ENCODE measurements at places on chromosomes 1 and 21.
A peak's percentile ranks its signal among the peaks of the same experiment; 100 is the strongest.

GRCh38 chr1:61670016-61670415 lies 54.9 kb downstream of the TM2D1 start:
- DNase-seq = no peak

DNA sequence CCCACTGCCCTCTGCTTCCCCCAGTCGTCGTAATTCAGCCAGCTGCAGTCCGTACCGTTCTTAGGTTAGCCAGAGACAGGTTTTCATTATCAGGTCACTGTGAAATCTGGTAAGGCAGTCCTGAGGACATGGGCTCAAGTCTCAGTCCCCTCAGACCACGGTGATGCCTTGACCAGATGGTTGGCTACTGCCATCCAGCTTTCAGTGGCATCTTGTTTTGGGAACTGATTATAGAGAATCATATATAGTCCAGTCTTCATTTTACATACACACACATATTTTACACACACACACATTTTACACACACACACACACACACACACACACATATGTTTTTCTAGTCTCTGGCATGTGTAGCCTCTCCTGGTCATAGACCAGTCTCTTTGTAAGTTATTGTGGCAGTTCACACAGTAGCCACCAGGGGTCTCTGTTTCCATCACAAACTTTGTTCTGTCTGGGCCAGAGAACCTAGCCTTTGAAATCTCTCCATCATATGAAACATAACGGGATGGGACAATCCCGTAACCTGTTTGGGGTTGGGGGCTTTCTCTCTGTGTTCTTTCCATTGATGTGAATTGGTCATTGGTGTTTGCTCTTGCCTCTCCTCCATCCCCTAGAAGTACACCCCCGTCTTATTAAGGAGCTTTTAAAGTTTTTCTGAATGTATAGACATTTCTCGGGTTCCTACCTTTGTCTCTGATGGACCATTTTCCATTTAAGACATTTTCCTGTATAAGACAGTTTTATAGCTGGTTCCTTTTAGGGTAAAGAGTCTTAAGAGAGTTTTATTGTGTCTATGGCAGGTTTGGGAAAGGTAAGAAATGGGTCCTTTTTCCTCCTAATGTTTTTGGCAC lies 8.4 kb upstream of the IKBKE start:
- peak; percentile 82 for DNase-seq

- peak; percentile 75 for DNase-seq
Measured at GRCh38 chr21:44849616-44850130, 23.8 kb downstream of the PTTG1IP start.

DNA sequence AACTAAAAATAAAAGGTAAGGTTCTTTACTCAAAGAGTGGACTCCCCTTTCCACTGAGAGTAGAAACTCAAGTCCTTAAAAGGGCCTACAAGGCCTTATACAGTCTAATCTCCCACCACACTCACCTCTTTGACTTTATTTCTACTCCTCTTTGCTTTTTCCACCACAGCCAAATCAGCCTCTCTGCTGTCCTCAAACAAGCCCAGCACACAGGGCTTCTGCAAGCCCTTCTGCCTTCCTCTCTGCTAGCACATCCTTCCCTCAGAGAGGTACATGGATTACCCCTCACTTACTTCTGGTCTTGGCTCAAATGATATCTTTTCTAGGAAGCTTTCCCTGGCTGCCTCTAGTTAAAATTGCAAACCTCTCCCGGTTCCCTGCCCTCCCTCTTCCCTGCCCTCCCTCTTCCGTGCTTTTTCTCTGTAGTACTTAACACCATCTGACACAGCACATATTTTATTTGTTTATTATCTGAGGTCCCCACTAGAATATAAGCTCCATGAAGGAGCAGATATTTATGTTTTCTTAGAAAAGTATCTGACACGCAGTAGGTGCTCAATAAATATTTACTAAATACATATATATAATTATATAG lies 1.7 kb downstream of the LYST start:
- no peak for DNase-seq

- peak; percentile 57 for DNase-seq
Measured at GRCh38 chr1:8701794-8702471, 115.5 kb downstream of the RERE start.

- no peak for DNase-seq
Measured at GRCh38 chr1:94936861-94937620, 10.1 kb upstream of the CNN3 start.

DNA sequence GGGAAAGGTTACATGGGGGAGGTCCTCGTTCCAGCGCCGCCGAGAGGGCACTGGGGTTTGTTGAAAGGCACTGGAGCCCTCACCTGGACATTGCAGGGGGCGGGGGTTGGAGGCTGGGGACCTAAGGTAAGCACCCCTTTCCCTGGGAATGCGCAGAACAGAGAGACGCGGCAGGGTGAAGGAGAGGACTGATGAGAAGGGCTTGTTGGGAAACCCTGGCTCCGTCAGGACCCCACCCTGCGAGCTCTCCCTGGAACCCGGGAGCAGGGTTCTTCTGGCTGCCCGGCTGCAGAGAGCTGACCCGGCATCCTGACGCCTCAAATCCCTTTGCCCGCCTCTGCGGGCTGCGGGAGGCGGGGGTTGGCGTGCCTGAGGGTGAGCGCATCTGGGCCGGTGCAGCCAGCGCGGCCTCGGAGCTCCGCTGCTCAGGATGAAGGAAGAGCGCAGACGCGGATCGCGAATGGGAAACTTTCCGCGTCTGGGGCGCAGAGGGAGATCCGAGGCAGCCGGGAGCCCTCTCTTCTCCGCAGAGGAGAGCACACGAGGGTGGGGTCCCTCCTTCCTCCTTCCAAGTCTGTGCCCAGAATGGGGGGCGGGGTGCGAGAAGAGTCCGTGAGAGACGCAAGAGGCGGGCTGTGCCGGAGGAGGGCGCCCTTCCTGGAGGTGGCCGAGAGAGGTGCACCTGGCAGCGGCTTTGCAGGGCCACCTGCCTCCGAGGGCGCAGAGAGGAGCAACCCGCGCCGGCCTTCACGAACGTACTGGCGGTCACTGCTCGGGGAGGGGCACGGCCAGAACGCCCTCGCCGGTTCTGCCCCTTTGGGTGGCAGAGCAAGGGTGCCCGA lies 2.4 kb downstream of the IGSF21 start:
- peak; percentile 37 for DNase-seq

DNA sequence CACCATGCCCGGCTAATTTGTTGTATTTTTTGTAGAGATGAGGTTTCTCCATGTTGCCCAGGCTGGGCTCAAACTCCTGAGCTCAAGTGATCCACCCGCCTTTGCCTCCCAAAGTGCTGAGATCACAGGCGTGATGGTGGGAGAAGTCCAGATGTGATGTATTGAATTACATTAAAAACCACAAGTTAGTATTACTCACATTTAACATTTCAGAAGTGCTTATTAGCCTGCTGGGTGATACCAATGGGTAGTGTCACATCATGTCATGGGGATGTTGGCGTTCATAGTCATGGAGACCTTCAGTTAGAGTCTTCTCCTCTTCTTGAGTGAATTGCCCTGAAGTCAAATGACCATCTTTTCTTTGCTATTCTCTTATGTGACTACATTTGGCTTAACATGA lies 63.6 kb upstream of the VAMP3 start:
- DNase-seq = no peak

DNA sequence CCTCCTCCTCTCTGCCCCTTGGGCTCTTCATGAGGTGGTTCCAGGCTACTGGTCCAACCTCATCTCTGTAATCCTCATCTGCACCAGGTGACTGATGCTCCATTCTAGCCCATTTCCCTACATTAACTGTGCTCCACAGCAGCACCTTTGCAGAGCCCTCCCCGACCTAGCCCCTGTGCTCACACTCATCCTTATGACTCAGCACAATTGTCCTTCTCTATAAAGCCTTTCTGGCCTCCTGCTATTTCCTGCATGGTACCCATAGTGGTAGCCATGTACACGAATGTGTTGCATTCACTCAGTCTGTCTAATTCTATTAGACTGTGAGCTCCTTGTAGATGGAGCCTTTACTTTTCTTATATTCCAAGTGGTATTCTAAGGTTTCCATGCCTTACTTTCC lies 339.0 kb downstream of the DISC1 start:
- DNase-seq = no peak

DNA sequence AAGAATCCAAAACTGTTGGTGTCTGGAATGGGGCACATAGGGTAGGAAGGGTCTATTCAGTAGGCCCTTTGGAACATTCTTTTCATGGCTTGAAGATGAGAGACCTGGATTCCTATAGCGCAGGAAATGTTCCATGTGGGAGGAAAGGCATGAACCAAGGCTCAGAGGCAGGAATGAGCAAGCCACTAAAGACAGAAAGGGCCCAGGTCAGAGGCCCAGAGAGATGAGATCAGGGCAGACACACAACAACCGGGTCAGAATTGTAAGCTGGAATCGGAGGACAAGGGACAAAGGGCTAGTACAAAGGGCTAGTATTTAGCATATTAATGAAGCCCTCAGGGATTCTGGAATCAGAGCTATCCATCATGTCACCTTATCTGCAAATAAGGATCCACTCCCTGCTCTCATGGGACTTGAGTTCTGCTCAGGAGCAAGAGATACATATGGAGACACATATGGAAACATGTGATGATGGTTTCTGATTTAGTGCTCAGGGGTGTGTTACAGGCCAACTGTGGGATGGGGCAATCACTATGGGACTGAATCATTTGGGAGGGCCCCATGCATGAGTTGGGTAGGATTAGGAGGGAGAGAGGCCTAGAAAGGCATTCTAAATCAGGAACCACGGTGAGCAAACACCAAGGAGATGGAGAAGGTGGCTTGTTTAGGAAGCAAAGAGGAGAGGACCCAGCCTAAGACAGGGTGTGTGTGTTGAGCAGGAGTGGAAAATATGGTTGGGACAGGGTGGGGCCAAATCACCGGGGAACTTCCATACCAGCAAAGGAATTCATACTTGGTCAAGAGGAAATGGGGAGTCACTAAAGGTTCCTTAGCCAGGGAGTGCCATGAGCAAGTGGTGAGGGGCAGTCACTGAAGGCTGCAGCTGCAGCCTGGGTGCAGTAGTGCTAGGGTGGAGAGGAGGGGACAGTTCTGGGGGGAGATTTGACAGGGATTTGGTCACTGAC lies 8.6 kb downstream of the NECTIN4 start:
- DNase-seq = no peak
